ENCODE measurements at places on chromosomes 4 and X.

GRCh38 chr4:139214039-139214534 is 37.1 kb upstream of the ELF2 start:
- no peak for DNase-seq
- H3K4me3 ChIP-seq = no peak overlapping the region
- H3K4me1 ChIP-seq = peaks cover 2% of the 10 kb centered on the region
- H3K27ac ChIP-seq = no peak overlapping the region
- no peaks in the 10 kb centered on the region for H3K27me3 ChIP-seq

DNA sequence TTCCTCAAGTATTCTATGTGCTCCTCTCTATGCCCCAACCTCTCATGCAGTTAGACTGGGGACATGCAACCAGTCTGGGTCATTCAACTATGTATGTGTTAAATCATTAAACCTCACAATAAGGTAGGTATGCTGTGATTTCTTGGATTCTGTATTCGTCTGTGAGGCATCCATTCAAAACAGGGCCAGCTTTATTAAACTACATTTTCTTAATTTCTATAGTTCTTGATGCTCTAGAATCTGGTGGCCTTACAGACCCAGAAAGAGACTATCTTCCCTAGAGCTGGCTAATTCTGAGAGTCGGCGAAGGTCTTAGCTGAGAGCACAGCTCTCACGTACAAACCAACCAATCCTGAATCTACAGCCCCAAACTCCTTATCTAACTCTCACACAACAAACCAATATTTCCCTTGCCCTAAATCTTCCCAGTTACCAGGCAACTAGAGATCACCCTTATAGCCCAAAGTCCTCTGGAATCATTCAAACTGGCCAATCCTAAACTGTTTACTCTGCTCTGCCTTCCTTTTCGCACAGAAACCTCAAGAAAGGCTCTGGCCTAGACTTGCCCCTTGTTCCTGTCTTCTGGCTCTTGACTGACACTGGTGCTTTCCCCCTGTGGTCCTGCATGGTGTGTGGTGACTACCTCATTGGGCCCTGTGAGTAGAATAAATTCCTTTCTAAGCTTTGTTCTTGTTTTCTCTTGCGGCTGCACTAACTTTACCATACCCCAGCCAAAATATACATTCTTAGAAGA is 203.5 kb upstream of the TET2 start:
- H3K36me3 ChIP-seq = no peaks in the 10 kb centered on the region
- H3K27me3 ChIP-seq = no peaks in the 10 kb centered on the region
- DNase-seq = peak; percentile 25

- no peaks in the 10 kb centered on the region for H3K36me3 ChIP-seq
- H3K27ac ChIP-seq = no peak within 1 kb of the TSS
- peaks cover 2% of the 10 kb centered on the region for H3K27me3 ChIP-seq
- no peak within 1 kb of the TSS for H3K4me3 ChIP-seq
- DNase-seq = no peak
Measured at GRCh38 chrX:68647156-68647957, at the start of gene STARD8. Gene STARD8, plus strand, starts transcription at chrX:68647666. Its CDS starts 217 bp downstream, at chrX:68647883.

DNA sequence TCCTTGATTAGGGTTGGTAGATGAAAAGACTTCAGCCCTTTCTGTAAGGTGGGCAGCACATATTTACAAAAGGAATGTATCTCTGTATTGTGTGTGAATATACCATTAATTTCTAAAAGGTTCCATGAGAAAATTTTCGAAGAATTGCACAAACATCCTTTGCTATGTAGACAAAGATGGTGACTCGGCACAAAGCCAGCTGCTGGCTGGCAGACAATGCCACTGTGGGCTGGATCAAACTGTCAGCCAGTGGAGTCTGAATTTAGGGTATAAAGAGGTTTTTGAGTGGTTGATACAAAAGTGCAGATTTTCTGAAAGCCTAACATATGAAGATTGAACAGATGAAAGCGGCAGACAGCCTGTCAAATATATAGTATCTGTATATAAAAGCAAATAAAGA is 5.6 kb upstream of the TXK start:
- H3K27ac ChIP-seq = peak overlapping the region; percentile 95
- H3K36me3 ChIP-seq = no peaks in the 10 kb centered on the region
- no peak for DNase-seq
- H3K4me3 ChIP-seq = no peak overlapping the region

- no peaks in the 10 kb centered on the region for H3K4me1 ChIP-seq
- no peaks in the 10 kb centered on the region for H3K36me3 ChIP-seq
- no peak for DNase-seq
- H3K27ac ChIP-seq = no peak overlapping the region
- no peak overlapping the region for H3K4me3 ChIP-seq
Measured at GRCh38 chrX:821327-822107, 190.9 kb downstream of the SHOX start.

- DNase-seq = no peak
- no peak overlapping the region for H3K4me3 ChIP-seq
- H3K4me1 ChIP-seq = no peaks in the 10 kb centered on the region
- H3K27ac ChIP-seq = no peak overlapping the region
Measured at GRCh38 chr4:142752202-142752786, 93.8 kb downstream of the INPP4B start.

DNA sequence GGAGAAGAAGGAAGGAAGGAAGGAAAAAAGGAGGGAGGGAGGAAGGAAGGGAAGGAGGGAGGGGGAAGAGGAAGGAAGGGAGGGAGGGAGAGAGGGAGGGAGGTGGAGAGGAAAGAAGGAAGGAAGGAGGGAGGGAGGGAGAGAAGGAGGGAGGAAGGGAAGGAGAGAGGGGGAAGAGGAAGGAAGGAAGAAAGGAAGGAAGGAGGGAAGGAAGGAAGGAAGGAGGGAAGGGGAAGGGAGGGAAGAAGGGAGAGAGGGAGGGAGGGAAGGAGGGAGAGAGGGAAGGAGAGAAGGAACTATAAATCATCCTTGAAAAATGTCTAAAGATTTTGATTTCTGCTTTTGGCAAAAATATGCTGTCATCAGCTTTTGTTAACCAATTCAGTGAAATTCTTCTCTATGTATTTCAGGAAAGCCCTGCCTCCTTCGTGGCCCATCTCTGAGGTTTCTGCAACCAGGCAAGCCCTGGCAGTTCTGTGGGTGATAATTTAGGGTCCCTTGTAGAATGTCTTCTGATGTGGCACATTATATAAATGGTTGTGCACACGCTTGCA is 7.1 kb upstream of the HOPX start:
- H3K27ac ChIP-seq = no peak overlapping the region
- H3K4me1 ChIP-seq = peaks cover 11% of the 10 kb centered on the region
- no peak overlapping the region for H3K4me3 ChIP-seq

GRCh38 chrX:154116426-154117211 is 19.1 kb upstream of the MECP2 start:
- no peak overlapping the region for H3K27ac ChIP-seq
- no peak overlapping the region for H3K4me3 ChIP-seq
- H3K36me3 ChIP-seq = no peaks in the 10 kb centered on the region
- DNase-seq = no peak

DNA sequence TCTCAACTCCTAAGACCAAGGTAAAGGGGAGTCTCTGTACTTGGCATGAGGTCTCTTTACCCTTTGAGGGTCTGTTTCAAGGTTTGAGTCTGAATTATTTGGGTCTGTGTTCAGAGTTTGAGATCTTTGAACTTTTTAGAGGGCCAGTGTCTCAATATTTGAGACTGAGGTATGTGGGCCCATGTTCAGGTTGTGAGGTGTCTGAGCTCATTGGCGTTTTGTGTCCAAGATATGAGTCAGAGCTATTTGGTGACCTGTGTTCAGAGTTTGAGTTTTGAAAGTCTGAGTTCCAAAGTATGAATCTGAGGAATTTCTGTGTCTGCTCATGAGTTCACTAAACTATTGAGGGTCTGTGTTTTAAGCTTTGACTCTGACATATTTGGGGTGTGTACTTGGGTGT is 36.7 kb upstream of the PAGE4 start:
- no peak overlapping the region for H3K27ac ChIP-seq
- H3K36me3 ChIP-seq = no peaks in the 10 kb centered on the region
- H3K4me3 ChIP-seq = no peak overlapping the region
- no peak for DNase-seq
- no peaks in the 10 kb centered on the region for H3K4me1 ChIP-seq

DNA sequence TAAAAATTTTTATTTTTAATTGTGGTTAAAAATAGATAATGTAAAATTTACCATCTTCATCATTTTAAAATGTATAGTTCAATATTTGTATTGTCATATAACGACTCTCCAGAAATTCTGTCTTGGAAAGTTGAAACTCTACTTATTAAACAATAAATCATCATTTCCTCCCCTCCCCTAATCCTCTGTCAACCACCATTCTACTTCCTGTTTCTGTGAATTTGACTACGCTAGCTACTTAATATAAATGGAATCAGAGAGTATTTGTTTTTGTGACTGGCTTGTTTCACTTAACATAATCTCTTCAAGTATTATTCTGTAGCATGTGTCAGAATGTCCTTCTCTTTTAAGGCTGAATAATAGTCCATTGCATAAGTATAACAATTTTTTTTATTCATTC is 729.0 kb upstream of the AADAT start:
- no peak for DNase-seq
- no peaks in the 10 kb centered on the region for H3K36me3 ChIP-seq
- H3K4me1 ChIP-seq = no peaks in the 10 kb centered on the region

GRCh38 chr4:79403356-79403755 is 4.7 kb downstream of the GK2 start:
- peaks cover 1% of the 10 kb centered on the region for H3K27me3 ChIP-seq
- H3K36me3 ChIP-seq = no peaks in the 10 kb centered on the region
- DNase-seq = no peak

DNA sequence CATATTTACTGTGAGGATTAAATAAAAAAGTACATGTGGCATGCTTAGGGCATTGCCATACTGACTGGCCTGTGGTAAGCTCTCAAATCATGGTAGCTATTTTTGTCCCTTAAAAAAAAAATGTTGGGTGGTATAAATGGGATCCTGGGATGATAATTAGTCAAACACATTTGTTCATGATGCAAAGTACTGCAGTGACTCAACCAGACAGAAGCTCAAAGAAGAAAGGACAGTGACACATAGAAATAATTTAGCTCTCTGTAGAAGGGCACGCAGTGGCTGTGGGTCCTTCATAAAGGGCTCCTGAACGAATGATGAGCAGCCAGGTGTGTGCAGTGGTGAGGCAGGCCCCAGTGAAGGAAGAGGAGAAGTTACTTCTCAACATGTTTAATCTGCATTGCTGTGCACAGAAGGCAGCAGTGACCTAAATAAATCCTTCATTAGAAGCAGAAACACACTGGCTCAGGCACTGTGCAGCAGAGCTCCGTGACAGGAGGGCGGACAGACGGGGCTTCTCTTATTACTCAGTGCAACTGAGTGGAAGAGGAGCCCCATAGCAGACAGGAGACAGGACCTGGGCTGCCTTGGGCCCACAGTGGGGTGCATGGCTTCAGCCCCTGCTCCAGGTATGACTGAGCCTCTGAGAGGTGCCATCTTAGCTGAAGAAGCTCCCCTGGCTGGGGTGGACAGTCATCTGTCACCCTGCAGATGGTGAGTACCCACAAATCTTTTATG is 20.3 kb downstream of the HS3ST1 start:
- H3K27ac ChIP-seq = no peak overlapping the region
- H3K27me3 ChIP-seq = no peaks in the 10 kb centered on the region
- no peaks in the 10 kb centered on the region for H3K36me3 ChIP-seq
- DNase-seq = no peak
- H3K4me1 ChIP-seq = no peaks in the 10 kb centered on the region

- no peak for DNase-seq
- H3K27ac ChIP-seq = no peak within 1 kb of the TSS
- H3K27me3 ChIP-seq = no peaks in the 10 kb centered on the region
- no peak within 1 kb of the TSS for H3K4me3 ChIP-seq
- no peaks in the 10 kb centered on the region for H3K4me1 ChIP-seq
Measured at GRCh38 chrX:147981038-147981752, at the start of gene FMR1NB. Gene FMR1NB, plus strand, starts transcription at chrX:147981337. Its CDS starts 66 bp downstream, at chrX:147981403.

GRCh38 chr4:105715692-105716278 is 7.2 kb downstream of the GSTCD start:
- H3K27me3 ChIP-seq = peaks cover 6% of the 10 kb centered on the region
- peak; percentile 12 for DNase-seq
- H3K36me3 ChIP-seq = peaks cover 6% of the 10 kb centered on the region
- no peak overlapping the region for H3K4me3 ChIP-seq

- H3K4me3 ChIP-seq = no peak overlapping the region
- H3K27me3 ChIP-seq = peaks cover 12% of the 10 kb centered on the region
- H3K27ac ChIP-seq = no peak overlapping the region
Measured at GRCh38 chrX:12895866-12896265, 10.6 kb upstream of the TLR8 start.

DNA sequence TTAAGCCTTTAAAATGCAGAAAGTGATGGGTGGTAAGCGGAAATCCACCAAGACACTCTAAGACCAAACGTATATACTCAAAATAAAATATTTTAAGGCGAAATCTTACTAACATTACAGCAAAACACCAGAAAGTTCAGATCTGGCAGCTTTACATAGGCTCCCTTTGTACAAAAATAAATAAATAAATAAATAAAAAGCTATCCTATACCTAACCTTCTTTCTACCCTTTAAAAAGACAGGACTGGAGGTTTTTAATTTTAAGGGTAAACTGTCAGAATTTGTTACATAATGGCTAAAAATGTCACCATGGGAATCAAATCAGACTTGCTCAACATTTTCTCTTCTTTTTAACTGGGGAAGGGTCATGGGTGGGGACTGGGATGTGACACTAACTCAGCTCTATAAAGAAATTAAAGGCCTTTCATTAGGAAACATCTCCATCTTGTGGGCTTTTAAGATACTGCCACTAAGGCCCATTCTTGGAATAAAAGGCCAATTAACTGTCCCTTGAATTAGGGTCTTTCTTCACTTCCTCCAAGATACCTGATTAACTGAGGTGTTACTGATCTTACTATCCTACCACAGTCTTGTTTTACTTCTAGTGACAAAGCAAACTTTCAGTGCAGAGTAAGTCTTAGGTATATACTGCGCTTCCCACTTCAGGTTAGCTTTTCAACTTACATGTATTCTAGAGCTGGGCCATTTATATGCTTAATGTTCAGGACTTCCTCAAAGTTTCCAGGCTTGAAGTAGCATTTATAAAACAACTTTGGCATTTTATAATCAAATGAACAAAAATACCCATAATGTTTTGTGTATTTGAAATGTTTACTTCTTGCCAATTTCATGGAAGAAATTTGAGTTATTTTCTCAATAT is 13.3 kb downstream of the HNRNPD start:
- peaks cover 15% of the 10 kb centered on the region for H3K36me3 ChIP-seq
- no peak overlapping the region for H3K4me3 ChIP-seq
- H3K4me1 ChIP-seq = peaks cover 73% of the 10 kb centered on the region
- peak; percentile 33 for DNase-seq
- H3K27me3 ChIP-seq = peaks cover 2% of the 10 kb centered on the region
